ENCODE measurements at places on chromosomes 3 and 15.

GRCh38 chr15:81962482-81962881 is 83.3 kb downstream of the MEX3B start:
- no peak for DNase-seq

- no peak for DNase-seq
Observed at GRCh38 chr3:172868582-172869200, 118.2 kb downstream of the ECT2 start.

DNA sequence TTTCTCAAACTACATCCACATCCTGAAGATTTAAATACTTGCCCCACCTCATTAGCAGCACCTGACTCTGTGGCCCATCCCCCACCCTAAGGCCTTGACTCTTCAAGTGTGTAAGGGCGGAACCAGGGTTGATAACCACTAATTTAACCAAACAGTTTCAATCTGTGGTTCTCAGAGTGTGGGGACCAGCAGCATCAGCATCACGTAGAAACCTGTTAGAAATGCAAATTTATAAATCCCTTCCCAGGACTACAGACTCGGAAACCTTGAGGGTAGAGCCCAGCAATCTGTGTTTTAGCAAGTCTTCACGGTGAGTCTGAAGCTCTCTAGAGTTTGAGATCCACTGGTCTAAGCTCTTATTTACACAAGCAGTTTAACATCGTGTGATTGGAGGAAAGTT is 12.4 kb downstream of the GNB4 start:
- no peak for DNase-seq

DNA sequence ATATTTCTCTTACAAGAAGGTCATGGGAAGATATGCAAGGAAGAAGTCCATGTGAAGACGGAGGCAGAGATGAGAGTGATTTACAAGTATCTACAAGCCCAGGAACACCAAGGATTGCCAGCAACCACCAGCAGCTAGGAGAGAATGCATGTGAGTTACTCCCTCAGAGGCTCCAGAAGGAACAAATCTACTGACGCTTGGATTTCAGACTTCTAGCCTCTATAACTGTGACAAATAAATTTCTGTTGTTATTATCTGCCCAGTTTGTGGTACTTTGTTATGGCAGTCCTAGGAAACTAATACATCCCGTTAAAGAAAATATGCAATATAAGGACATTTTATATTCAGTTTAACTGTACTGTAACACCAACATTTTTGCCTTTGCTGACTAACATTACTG is 283.9 kb downstream of the BCHE start:
- no peak for DNase-seq

GRCh38 chr15:85335193-85335942 is 45.0 kb upstream of the AKAP13 start:
- DNase-seq = no peak

DNA sequence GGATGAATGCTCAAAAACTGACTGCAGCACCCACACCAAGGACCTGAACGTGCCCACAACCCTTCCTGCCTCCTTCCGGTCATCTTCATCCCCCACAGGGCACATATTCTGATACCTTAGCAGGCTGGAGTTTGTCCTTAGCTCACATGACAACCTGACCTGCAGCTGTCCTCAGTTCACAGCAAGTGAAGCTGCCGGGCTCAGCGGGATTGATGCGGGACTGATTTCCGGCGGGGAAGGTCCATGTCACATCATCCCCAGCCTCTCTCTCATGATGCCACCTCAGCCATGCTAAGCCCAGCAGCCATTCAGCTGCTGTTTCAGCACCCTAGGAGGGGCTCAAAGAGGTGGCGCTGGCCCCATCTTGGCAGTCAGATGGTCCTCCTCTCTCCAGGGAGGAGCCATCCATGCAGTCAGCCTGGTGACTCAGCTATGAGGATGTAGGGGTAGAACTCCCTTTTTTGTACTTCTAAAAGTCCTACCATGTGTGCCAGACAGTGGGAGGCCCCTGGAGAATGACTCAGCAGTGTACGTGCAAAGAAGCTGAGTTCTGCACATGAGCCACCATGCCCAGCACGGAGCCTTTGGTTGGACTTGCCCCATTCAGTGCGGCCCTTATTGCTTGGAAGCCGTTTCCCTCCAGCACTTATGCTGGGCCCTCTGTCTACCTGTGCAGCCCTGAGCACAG is 9.5 kb downstream of the CA12 start:
- peak; percentile 95 for DNase-seq

- no peak for DNase-seq
Observed at GRCh38 chr3:118167571-118167970, 867.1 kb downstream of the IGSF11 start.

DNA sequence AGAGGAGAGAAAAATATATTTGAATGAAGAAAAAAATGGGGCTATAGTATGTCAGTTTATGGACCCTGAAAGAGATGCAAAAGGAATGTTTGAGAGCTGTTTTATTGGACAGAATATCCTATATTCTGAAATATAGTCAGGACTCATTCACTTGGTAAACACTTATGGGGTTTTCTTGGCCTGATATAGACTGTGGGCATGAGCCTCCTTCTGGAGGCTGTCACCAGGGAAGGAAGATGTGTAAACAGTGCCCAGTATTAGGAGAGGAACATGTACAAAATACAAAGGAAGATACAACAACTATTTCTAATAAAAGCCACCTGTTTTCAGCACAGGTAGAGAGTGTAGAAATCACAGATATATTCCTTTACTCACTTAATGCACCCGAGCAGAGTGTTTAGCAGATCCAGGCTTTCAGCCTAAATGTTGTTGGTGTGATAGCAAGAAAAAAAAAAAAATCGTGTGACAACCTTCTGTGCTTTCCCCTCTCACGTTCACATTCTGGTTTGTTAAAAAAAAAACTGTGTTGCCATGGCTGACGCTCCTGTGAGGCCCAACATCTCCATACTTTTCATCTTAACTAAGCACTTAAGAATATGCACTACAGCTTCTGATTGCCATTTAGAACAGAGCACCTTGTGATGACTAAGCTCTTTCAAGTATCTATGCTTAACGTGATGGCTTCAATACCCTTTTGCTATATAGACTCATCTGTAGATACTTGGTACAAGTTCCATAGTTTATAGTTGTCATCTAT is 134.1 kb downstream of the MBNL1 start:
- no peak for DNase-seq

DNA sequence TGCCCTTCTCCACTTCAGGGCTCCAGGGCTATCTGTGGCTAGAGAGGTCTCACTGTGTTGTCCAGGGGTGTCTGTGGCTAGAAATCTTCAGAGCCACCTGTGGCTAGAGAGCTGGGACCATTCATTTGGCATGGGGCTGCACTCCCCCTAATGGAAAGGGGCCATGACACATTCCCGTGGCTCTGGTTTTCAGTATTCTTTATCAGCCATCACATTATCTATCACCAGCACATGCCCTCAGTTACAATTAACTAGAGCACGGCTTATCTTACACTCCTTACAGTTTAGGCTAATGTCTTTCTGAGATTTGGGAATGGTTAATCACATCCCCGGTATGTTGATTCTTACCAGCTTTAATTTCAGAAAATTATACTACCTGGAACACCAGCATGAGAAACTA is 128.6 kb downstream of the RORA start:
- DNase-seq = no peak

- DNase-seq = no peak
Observed at GRCh38 chr15:85408270-85408746, 27.9 kb downstream of the AKAP13 start.

GRCh38 chr3:49410066-49410845 is 1.5 kb downstream of the RHOA start:
- DNase-seq = no peak

- peak; percentile 13 for DNase-seq
Observed at GRCh38 chr3:172595664-172596393, 72.6 kb upstream of the TNFSF10 start.

DNA sequence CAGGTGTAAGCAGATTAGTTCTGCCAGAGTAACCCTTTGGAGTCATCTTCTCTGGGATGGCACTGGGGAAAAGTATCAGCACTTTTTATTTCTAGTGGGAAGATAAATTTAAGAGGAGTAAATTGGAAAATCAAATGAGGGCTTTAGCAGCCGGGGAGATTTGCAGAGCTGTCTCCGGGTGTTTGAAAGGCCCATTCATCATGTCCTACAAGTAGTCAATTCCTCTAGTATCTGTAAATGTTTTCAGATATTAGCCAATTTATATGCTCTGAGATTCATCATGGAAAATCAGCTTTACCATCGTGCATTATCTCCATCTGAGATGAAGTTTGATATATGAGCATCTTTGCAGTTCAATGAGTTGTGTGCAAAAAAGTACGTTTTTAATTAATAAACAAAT is 93.6 kb downstream of the CDIN1 start:
- DNase-seq = no peak

GRCh38 chr3:21174461-21174860 is 576.5 kb downstream of the ZNF385D start:
- peak; percentile 68 for DNase-seq

DNA sequence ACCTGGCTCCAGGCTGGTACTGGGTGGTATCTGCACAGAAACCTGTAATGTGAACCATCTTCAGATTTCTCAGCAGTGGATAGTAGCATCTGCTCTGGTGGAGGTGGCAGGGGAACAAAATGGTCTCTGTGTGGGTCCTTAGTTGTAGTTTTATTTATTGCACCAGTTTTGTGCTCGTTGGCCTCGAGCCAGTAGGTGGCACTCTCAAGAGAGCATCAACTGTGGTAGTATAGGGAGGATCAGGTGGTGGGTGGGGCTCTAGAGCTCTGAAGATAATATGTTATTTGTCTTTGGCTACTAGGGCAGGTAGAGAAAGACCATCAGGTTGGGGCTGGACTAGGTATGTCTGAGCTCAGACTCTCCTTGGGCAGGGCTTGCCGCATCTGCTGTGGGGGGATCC is 254.0 kb upstream of the GPR149 start:
- DNase-seq = no peak

DNA sequence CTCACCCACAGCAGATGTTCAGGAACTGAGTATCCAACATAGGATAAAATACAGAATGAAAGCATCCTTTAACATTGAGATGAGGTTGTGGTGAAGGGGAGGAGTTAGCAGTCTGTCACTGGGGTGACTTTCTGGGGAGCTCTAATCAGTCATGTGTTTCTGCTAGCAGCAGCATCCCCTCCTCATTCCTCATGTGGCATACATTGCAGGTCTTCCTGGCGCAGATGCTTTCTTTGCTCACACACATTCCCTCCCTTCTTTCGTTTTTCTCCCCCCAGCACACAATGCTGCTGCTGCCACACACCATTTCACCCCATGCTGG is 135.0 kb downstream of the CACNA1D start:
- no peak for DNase-seq

- DNase-seq = no peak
Observed at GRCh38 chr3:56005196-56005805, 463.0 kb downstream of the ERC2 start.

GRCh38 chr15:32899126-32899596 is 181.4 kb downstream of the GREM1 start:
- no peak for DNase-seq

DNA sequence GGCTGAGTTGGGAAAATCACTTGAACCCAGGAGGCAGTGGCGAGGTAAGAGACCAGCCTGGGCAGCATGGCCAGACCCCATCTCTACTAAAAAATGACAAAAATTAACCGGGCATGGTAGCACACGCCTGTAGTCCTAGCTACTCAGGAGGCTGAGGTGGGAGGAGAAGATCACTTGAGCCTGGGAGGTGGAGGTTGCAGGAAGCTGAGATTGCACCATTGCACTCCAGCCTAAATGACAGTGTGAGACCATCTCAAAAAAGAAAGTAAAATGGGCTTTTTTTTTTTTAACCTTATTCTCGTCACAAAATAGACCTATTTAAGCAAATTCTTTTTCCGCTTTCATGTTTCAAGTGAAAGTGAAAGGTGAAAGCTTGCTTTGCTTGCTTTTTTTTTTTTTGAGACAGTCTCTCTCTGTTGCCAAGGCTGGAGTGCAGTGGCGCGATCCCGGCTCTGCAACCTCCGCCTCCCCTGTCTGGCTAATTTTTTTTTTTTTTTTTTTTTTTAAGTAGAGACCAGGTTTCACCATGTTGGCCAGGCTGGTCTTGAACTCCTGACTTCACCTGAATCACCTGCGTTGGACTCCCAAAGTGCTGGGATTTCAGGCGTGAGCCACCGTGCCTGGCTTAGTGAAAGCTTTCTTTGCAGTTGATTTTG is 3.6 kb downstream of the PDIA3 start:
- DNase-seq = no peak

- no peak for DNase-seq
Observed at GRCh38 chr3:64625381-64625780, 62.4 kb downstream of the ADAMTS9 start.

DNA sequence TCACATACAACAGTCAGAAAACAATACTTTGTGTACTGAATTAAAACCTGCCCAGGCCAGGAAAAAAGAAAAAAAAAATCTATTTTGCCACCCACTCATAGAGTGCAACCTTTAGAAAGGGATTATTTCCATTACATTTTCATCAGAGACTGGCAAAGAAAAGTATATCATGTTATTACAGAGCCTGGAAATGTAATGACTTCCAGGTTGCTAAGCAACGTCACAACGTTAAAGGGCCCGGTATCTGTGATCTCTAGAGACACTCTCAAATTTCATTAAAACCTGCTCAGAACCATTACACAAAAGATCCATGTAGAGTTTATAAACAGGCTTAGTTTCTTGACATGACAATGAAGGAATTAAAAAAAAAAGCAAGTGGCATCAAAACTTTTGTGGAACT is 170.5 kb downstream of the CTNNB1 start:
- DNase-seq = no peak

DNA sequence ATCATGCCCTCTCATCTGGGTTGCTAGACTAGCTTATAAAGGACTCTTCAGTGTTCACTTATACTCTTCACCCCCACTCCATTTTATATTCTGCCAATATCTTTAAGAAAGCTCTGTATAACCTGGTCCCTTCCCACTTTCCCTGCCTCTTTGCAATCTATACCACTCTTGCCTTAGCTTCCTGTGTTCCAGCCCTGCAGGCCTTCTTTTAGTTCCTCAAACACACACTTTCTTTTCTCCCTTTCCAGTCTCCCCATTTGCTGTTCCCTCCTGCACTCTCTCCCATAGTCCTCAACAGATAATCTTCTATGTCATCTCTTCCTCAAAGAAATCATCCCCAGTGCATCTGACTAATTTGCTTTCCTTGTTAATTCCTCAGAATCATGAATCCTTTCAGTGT is 28.7 kb downstream of the SENP8 start:
- DNase-seq = no peak

GRCh38 chr3:133865136-133865855 is 30.4 kb downstream of the RAB6B start:
- DNase-seq = no peak

DNA sequence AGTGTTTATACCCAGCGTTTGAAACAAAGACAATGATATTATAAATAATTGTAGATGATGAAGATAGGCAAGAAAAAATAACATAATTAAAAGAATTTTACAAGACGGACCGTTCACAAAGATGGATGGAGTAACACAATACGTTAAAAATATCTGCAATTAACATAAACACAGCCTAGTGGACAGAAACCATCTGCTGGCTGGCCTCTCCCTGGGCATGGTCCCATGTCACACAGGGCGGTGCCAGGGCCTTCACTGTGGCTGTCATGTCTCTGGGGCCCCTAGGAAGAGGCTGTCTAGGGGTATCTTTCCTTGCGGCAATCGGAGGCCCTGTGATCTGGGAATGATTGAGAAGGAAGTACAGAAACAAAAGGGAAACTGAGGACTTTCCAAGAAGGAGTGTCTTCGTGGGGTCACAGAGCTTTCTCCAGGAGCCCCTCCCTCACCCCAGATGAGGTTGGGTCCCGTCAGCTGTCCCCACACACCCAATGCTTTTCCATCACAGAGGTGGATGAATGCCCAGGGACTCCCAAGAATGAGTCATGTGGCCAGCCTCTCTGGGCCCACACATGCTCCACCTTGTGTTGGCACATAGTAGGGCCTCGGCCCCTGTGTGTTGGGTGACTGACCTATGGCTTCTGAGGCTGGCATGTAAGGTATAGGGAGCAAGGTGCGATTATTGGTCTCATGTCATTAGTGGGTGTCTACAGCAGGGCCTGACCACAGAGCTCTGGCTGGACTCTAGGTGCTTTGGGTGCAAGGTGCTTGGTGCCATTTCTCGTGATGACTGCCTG is 87.1 kb downstream of the DNAJB8 start:
- no peak for DNase-seq

All from GM04503 (cell line).